ENCODE measurements at places on chromosomes 1 and 21.
A peak's percentile ranks its signal among the peaks of the same experiment; 100 is the strongest.

- DNase-seq, result peak; percentile 54
Measured at GRCh38 chr1:161038523-161039153, at the start of gene TSTD1. Gene TSTD1 (minus strand): TSS chr1:161038964. CDS start chr1:161038889, 75 bp downstream.

GRCh38 chr1:224922404-224923164, 6.9 kb upstream of the DNAH14 start:
- peak; percentile 10 for DNase-seq

GRCh38 chr1:59100708-59101374, 196.1 kb upstream of the FGGY start:
- no peak for DNase-seq

GRCh38 chr1:198679535-198680173, 40.8 kb downstream of the PTPRC start:
- DNase-seq, result no peak

- no peak for DNase-seq
Measured at GRCh38 chr1:9793291-9793690, 30.5 kb downstream of the CLSTN1 start.

- DNase-seq, result no peak
Measured at GRCh38 chr1:77534456-77534855, 148.0 kb downstream of the ZZZ3 start.

- DNase-seq, result no peak
Measured at GRCh38 chr1:100353988-100354387, 1.7 kb downstream of the CDC14A start.

DNA sequence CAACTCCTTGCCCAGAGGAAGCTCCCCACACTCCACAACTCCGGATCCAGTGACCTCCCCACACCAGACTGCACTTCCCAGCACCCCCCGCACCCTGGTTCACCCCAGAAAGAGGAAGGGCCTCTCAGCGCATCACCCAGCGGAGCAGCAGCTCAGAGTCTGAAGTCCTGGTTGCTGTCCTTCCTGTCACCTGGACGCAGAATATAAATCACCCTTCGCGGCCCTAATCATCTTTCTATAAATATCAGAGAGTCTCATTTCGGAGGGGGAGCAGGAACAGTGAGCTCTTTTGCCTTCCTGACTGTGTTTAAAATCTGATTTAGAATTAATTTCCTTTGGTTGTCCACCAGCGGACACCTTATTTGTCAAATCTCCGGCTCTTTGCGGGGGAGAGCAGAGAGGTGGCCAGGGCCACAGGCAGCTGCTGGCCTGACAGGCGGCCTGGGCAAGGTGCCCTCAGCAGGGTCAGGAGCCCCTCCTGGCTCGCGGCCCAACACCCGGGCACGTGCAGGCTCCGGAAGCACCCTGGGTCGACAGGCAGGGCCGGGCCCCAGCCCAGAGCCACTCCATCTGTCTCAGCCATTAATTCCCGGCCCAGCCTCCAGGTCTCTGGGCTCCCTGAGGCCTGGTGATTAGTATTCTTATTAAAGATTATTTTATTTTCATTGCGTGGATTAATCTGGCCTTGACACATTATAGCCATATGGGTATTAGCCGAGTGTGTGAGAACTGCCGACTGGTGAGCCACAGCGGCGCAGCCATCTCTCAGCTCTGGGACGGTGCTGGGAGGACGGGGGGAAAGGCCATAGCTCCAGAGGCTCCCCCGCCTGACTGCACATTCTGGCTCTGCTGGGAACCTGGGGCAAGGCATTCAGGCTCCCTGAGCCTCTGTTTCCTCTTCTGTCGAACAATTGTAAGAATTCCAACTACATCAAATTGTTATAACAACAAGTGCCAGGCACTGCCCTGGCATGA, 19.7 kb downstream of the EPHA8 start:
- no peak for DNase-seq

GRCh38 chr1:62724430-62724829, 36.2 kb upstream of the DOCK7 start:
- no peak for DNase-seq

DNA sequence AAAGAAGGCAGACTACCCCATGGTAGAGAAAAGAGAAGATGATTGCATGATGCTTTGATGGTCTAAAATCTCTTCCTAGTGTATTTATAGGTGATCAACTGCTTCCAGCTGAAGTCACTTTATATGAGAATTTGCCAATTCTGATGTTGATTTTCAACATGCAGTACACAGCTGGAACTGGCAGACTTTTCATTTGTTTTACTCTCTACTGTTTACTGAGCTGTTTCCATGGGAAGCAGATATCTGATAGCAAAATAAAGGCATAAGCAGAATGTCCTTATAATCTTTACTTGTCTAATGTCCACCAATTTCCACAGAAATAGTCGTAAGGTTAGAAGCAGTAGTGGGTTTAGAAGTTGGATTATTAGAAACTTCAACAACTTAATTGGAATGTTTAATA, 74.9 kb downstream of the SYDE2 start:
- no peak for DNase-seq

GRCh38 chr1:202858789-202859414, 30.0 kb downstream of the RABIF start:
- DNase-seq, result no peak

- no peak for DNase-seq
Measured at GRCh38 chr1:91700771-91701471, 185.0 kb downstream of the TGFBR3 start.

DNA sequence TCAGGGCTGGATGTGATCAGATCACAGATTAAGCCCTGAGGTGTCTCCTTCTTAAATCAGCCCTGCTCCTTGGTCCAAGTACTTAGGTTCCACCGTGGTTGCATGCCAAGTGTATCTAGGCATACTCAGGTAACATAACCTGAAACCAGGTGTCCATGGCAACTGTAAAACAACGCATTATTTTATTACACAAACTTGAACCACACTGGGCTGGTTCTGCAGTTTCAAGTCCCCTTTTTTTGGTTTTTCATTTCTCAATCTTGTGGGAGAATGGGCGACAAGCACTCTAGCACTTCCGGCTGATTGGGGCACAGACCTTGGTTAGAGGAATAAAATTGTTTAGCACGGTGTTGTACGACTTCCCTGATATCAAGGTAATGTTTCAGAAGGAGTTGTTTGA, 65.2 kb downstream of the GBP6 start:
- DNase-seq, result no peak

- DNase-seq, result no peak
Measured at GRCh38 chr1:70811815-70812214, 235.8 kb downstream of the PTGER3 start.

DNA sequence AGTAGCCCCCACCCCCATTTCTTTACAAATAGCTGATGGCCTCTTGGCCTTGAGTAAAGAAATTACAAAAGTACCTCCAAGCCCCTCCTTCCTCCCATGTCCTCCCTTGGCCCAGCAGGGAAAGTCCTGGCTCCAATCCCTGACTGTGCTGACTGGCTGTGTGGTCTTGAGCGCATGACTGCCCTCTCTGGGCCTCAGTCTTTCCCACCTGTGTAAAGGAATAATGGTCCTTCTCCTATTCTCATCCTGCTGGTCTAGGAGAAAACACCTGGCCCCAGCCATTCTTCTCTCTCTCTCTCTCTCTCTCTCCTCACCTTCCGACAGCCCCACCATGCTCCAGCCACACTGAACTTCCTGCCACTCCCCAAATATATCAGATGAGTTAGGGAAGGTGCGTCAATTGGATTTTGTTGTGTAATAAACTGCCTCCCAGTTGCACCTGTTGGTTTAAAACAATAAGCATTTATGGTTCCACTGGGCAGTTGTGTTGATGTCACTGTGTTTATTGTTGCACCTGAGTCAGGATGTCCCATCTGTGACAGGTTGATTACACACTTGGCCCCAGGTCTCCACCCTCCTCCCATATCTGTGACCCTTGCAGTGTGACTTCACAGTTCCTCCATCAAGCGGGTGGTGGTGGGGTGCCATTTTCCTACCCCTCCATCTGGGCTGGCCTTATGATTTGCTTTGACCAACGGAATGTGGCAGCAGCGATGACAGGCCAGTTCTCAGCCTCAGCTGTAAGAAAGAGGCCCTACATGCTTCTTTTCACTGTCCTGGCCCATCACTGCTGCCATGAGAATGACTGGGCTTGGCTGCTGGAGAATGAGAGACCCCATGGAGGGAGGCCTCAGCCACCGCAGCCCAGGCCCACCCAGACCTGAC, 22.3 kb upstream of the LRP8 start:
- no peak for DNase-seq

DNA sequence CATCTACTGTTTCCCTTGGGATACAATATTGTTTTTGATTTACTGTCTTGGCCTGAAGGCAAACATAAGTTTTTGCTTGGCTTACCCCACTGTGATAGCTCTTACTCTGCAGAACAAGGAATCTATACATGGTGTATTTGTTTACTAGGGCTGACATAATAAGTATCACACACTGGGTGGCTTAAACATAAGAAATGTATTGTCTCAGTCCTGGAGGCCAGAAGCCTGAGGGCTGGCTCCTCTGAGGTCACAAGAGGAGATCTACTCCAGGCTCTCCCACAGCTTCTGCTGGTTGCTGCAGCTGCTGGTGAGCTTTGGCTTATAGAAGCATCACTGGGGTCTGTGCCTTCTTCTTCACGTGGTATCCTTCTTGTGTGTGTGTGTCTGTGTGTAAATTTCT, 30.7 kb upstream of the IGSF5 start:
- DNase-seq, result no peak

- DNase-seq, result no peak
Measured at GRCh38 chr1:203265541-203265940, 36.1 kb upstream of the CHIT1 start.

DNA sequence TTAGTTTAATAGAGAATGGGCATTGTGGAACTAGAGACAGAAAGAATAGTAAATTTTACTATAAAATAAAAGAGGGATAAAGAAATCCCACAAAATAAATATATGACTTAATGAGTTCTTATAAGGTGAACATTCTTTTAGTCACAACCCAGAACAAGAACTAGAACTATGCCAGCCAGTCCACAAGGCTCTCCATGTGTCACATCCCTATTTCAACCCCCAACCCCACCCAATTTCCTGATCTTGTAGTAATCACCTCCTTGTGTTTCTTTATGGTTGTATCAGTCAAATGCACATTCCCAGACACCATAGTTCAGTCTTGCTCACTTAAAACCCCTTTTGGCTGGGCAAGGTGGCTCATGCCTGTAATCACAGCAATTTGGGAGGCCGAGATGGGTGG, 662.3 kb upstream of the CAMK1G start:
- no peak for DNase-seq
